ENCODE measurements at places on chromosomes 4 and X.

DNA sequence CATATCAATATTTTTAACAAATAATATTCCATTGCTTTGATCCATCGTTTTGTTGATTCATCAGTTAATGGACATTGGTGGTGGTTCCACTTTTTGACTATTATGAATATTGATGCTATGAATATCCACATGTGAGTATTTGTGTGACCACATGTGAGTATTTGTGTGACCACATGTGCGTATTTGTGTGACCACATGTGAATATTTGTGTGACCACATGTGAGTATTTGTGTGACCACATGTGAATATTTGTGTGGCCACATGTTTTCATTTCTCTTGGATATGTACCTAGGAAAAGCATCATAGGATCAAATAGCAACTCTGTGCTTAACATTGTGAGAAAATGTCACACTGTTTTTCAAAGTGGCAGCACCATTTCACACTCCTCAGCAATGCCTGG, 433.6 kb upstream of the FRG1 start:
- DNase-seq, result no peak

DNA sequence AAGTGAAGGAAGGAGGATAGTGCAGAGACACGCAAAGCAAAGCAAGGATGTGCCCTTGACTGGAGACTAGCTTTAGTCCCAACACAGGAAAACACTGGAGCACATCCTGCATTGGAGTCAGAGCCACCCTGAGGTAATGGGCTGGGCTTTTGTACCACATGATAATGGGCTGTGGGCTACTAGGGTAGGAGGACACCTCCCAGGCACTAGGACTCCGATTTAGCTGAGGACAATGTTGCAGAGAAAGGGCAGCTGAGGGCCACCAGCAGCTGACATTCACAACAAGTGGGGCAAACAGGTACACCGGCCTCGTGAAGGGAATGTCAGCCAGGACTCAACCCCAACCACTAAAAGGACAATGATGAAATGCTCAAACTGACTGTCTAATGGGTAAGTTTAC, 10.2 kb downstream of the SDAD1 start:
- no peak for DNase-seq

DNA sequence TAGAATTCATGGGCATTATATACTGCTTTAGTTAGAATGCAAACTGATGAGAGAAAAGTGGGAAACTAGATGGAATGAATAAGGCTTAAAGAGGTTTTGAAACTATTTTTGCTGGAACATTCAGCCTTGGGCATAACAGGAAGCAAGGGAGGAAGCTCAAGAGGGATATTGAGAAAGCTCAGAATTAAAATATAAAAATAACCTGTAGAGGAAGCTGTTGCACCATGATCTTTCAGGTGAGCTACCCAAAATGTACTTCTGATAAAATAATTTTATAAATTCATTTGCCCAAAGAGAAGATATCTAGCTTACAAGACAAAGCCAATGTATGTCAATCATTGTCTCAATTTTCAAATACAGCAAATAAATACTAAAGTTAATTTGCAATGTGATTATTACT, 11.3 kb downstream of the GC start:
- DNase-seq, result no peak

- DNase-seq, result no peak
Measured at GRCh38 chr4:184420402-184420801, 53.9 kb downstream of the IRF2 start.

- no peak for DNase-seq
Measured at GRCh38 chr4:101190751-101191150, 156.6 kb downstream of the PPP3CA start.

DNA sequence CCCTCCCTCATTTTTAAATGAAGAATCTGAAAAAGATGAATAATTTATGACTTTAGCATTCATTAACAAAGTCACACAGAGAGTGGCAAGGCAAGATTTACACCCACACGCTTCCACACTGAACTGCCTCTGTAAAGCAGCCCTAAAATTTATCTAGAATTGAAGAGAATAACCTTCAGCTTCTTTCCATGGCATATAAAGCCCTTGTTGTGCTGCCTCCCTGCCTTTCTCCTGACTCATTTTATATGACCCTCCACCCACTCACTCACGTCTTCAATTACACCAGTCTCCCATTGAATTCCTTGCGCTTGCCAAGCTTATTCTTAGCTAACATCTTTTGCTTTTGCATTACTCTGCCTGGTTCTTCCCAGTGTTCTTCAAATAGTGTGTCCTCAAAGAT, 2649.3 kb downstream of the PCDH7 start:
- DNase-seq, result no peak

Measured in SK-N-DZ (cell line).